Colonic mucosa (tissue), 4 donors: ENCODE measurements at places on chromosomes 1 and 21.

GRCh38 chr1:115748401-115749150 is 19.9 kb downstream of the CASQ2 start:
- H3K36me3 ChIP-seq: no peaks in the 10 kb centered on the region
- no peak overlapping the region for H3K4me3 ChIP-seq
- H3K27me3 ChIP-seq: no peaks in the 10 kb centered on the region
- DNase-seq: no peak
- no peak overlapping the region for H3K27ac ChIP-seq

DNA sequence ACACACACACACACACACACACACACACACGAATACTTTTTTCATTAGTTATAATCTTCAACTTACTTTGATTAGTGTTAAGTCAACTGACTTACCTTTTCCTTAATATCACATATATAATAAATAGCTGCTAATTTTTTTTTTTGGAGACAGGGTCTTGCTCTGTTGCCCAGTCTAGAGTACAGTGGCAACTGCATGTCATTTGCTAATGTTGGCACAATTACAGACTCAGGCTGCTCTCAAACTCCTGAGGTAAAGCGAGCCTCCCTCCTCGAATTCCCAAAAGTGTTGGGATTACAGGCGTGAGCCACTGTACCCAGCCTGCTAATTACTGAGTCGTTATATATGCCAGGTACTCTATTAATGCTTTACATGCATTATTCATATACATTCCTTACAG is 20.8 kb upstream of the TAL1 start:
- H3K4me3 ChIP-seq: no peak overlapping the region
- DNase-seq: no peak
- no peaks in the 10 kb centered on the region for H3K27me3 ChIP-seq
- no peaks in the 10 kb centered on the region for H3K4me1 ChIP-seq
- no peaks in the 10 kb centered on the region for H3K36me3 ChIP-seq

GRCh38 chr1:79519084-79519760 is 512.7 kb upstream of the ADGRL4 start:
- no peaks in the 10 kb centered on the region for H3K4me1 ChIP-seq
- H3K4me3 ChIP-seq: no peak overlapping the region
- no peak for DNase-seq
- H3K27me3 ChIP-seq: no peaks in the 10 kb centered on the region

GRCh38 chr1:9213956-9214355 is 20.6 kb upstream of the H6PD start:
- no peaks in the 10 kb centered on the region for H3K36me3 ChIP-seq
- H3K4me1 ChIP-seq: no peaks in the 10 kb centered on the region
- no peaks in the 10 kb centered on the region for H3K27me3 ChIP-seq

DNA sequence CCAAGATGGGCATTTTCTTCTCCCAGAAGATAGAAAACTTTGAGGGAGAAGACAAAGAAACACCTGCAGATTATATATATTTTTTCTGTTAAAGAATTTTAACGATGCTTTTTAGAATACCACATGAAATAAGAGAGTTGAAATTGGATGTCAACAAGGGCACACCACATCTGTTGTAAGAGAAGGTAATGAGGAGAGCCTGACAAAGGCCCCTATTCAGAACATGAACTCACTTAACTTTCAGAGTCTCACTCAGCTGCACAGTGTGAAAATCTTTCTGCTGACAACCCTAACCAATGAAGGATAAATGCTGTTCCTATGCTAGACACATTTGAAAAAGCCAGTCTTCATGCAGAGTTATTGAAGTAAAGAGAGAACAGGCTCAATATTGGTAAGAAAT is 7.3 kb downstream of the KRTAP22-2 start:
- no peak for DNase-seq
- no peaks in the 10 kb centered on the region for H3K36me3 ChIP-seq
- no peaks in the 10 kb centered on the region for H3K27me3 ChIP-seq
- H3K4me3 ChIP-seq: no peak overlapping the region
- no peaks in the 10 kb centered on the region for H3K4me1 ChIP-seq
- no peak overlapping the region for H3K27ac ChIP-seq

GRCh38 chr1:48870596-48870995 is 93.9 kb upstream of the BEND5 start:
- no peaks in the 10 kb centered on the region for H3K4me1 ChIP-seq
- H3K27ac ChIP-seq: no peak overlapping the region
- H3K36me3 ChIP-seq: no peaks in the 10 kb centered on the region
- no peak overlapping the region for H3K4me3 ChIP-seq
- no peaks in the 10 kb centered on the region for H3K27me3 ChIP-seq
- DNase-seq: no peak

GRCh38 chr1:35932158-35932636 is 1.3 kb downstream of the AGO3 start:
- DNase-seq: no peak
- H3K27ac ChIP-seq: no peak overlapping the region
- H3K4me1 ChIP-seq: peaks cover 4% of the 10 kb centered on the region
- H3K27me3 ChIP-seq: no peaks in the 10 kb centered on the region
- H3K36me3 ChIP-seq: no peaks in the 10 kb centered on the region

- no peaks in the 10 kb centered on the region for H3K36me3 ChIP-seq
- H3K27me3 ChIP-seq: no peaks in the 10 kb centered on the region
- DNase-seq: no peak
- H3K4me1 ChIP-seq: peaks cover 30% of the 10 kb centered on the region
Observed at GRCh38 chr1:228081578-228082213, 812 bp upstream of the ARF1 start.

DNA sequence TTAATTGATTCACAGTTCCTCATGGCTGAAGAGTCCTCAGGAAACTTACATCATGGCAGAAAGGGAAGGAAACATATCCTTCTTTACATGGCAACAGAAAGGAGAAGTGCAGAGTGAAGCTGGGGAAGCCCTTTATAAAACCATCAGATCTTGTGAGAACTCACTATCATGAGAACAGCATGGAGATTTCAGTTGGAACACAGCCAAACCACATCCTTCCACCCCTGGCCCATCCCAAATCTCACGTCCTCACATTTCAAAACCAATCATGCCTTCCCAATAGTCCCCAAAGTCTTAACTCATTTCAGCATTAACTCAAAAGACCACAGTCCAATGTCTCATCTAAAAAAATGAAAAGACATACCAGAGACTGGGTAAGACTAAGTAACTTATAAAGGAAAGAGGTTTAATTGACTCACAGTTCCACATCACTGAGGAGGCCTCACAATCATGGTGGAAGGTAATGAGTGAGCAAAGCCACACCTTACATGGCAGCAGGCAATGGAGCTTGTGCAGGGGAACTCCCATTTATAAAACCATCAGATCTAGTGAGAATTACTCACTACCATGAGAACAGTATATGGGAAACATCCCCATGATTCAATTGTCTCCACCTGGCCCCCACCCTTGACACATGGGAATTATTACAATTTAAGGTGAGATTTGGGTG is 105.2 kb downstream of the MRPL39 start:
- no peaks in the 10 kb centered on the region for H3K27me3 ChIP-seq
- DNase-seq: no peak
- no peak overlapping the region for H3K4me3 ChIP-seq
- no peaks in the 10 kb centered on the region for H3K4me1 ChIP-seq
- no peaks in the 10 kb centered on the region for H3K36me3 ChIP-seq

GRCh38 chr1:85584923-85585322 is 4.4 kb downstream of the CCN1 start:
- no peak for DNase-seq
- H3K27me3 ChIP-seq: no peaks in the 10 kb centered on the region
- no peak overlapping the region for H3K4me3 ChIP-seq

GRCh38 chr1:37070126-37070525 is 35.8 kb upstream of the GRIK3 start:
- no peak overlapping the region for H3K4me3 ChIP-seq
- no peaks in the 10 kb centered on the region for H3K4me1 ChIP-seq
- no peaks in the 10 kb centered on the region for H3K36me3 ChIP-seq
- no peaks in the 10 kb centered on the region for H3K27me3 ChIP-seq
- no peak for DNase-seq

DNA sequence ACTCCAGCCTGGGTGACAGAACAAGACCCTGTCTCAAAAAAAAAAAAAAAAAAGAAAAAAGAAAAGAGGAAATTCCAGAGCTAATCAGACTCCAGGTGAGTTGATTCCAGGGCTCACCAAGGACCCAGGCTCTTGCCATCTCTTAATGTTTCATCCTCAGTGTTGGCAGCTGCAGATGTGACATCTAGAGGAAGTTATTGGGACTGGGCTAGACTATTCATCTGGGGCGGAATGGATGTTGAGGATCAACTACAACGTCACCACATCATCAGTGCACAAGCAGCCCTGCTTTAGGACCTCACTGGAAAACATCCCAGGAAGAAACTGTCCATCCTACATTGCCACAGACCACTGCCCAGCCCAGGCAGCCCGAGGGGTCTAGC is 28.6 kb upstream of the PARP1 start:
- no peak for DNase-seq
- H3K27ac ChIP-seq: no peak overlapping the region
- no peaks in the 10 kb centered on the region for H3K36me3 ChIP-seq
- no peaks in the 10 kb centered on the region for H3K27me3 ChIP-seq
- no peak overlapping the region for H3K4me3 ChIP-seq
- no peaks in the 10 kb centered on the region for H3K4me1 ChIP-seq

- H3K4me1 ChIP-seq: peaks cover 19% of the 10 kb centered on the region
- H3K27ac ChIP-seq: no peak overlapping the region
- no peak overlapping the region for H3K4me3 ChIP-seq
Observed at GRCh38 chr1:9836632-9836960, 12.8 kb upstream of the CLSTN1 start.

DNA sequence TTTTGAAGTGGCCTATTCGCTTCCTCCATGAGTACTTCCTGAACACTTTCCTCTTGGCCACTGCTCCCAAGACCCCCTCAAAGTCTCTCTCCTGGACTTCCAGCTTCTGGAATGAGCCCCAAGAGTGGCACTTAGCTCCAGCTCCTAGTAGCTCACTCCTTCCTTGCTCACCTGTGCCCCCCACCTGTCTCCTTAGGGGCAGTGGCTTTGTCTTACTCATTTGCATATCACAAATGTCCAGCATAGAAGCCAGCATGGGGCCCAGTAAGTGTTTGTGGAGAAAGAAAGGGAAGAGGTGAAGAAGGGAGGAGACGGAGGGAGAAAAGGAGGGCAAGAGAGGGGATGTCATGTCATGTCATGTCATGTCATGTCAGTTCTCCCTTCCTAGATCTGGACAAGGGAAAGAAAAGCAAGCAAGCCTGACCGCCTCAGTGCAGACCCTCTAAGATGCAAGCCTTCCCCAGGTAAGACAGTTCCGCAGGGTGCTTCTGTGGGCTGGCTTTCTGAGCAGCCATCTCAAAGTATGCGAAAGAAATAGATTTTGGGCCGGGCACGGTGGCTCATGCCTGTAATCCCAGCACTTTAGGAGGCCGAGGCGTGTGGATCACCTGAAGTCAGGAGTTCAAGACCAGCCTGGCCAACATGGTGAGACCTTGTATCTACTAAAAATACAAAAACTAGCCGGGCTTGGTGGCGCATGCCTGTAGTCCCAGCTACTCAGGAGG is 6.9 kb upstream of the MX1 start:
- H3K4me1 ChIP-seq: no peaks in the 10 kb centered on the region
- H3K36me3 ChIP-seq: no peaks in the 10 kb centered on the region
- H3K27me3 ChIP-seq: no peaks in the 10 kb centered on the region
- no peak overlapping the region for H3K27ac ChIP-seq

DNA sequence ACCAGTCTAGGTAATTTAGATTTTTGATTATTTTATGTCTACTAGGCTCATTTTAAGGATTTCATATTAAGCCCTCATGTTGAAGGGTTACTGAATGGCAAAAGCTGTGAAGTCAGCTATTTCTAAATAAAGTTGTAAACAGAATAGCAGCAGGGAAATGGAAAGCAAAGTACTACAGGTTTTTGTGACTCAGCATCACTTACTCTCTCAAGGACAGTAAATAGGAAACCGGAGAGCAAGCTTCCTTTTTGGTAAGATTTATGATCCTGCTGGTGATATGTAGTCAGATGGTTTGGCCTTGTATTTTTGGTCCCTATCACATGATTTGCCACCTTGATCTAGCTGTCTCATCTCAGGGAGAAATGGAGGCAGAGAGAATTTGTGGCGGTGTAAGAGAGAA is 226.0 kb downstream of the RPS6KC1 start:
- H3K4me3 ChIP-seq: no peak overlapping the region
- no peak overlapping the region for H3K27ac ChIP-seq
- no peak for DNase-seq
- H3K27me3 ChIP-seq: no peaks in the 10 kb centered on the region
- no peaks in the 10 kb centered on the region for H3K36me3 ChIP-seq
- H3K4me1 ChIP-seq: no peaks in the 10 kb centered on the region

DNA sequence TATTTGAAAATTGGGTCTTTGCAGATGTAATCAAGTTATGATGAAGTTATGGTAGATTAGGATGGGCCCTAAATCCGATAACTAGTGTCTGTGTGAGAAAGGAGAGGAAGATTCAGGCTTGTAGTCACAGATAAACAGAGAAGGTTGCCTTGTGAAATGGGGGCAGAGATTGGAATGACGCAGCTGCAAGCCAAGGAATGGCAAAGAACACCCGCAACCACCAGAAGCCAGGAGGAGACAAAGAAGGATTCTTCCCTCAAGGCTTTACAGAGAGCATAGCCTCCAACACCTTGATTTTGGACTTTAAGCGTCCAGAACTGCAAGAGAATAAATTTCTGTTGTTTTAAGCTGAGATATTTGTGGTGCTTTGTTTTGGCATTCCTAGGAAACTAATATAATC is 35.4 kb upstream of the COL24A1 start:
- no peak overlapping the region for H3K4me3 ChIP-seq
- H3K4me1 ChIP-seq: no peaks in the 10 kb centered on the region
- no peak overlapping the region for H3K27ac ChIP-seq
- DNase-seq: no peak
- no peaks in the 10 kb centered on the region for H3K36me3 ChIP-seq

DNA sequence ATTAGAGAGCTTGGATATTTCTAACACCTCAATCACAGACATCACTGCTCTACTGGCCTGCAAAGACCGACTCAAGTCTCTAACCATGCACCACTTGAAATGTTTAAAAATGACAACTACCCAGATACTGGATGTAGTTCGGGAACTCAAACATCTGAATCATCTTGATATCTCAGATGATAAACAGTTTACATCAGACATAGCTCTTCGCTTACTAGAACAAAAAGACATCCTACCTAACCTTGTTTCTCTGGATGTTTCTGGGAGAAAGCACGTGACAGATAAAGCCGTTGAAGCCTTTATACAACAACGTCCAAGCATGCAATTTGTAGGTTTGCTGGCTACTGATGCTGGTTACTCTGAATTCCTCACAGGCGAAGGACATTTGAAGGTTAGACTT is 45.1 kb downstream of the ZYG11B start:
- H3K36me3 ChIP-seq: no peaks in the 10 kb centered on the region
- no peaks in the 10 kb centered on the region for H3K4me1 ChIP-seq
- no peaks in the 10 kb centered on the region for H3K27me3 ChIP-seq
- no peak overlapping the region for H3K27ac ChIP-seq
- DNase-seq: no peak
- H3K4me3 ChIP-seq: no peak overlapping the region

GRCh38 chr1:114702737-114703136 is 7.4 kb upstream of the AMPD1 start:
- no peak for DNase-seq
- H3K4me3 ChIP-seq: no peak overlapping the region
- peaks cover 6% of the 10 kb centered on the region for H3K36me3 ChIP-seq
- no peaks in the 10 kb centered on the region for H3K27me3 ChIP-seq
- H3K4me1 ChIP-seq: no peaks in the 10 kb centered on the region
- no peak overlapping the region for H3K27ac ChIP-seq
